ENCODE measurements at places on chromosomes 3 and 15. TPM values are rescaled to one million over a fixed set of nuclear protein-coding genes. Genes with fewer than 3 reads are reported as not detected.

The COL8A1 gene
- not detected for total RNA-seq

The NTRK3 gene
- total RNA-seq, result 2.4 TPM

- DNase-seq, result no peak
Measured at GRCh38 chr3:70517124-70517890, 204.9 kb upstream of the MDFIC2 start.

- DNase-seq, result no peak
Measured at GRCh38 chr3:170723241-170723640, 137.4 kb upstream of the SLC7A14 start.

GRCh38 chr3:81663114-81663513 lies 98.3 kb downstream of the GBE1 start:
- no peak for DNase-seq

Measured in neural progenitor cell (in vitro differentiated cells).